ENCODE measurements at places on chromosomes 11 and 22. TPM values are rescaled to one million over a fixed set of nuclear protein-coding genes. Genes with fewer than 3 reads are reported as not detected.

TNNT3 gene
- not detected for total RNA-seq

KRTAP5-7 gene
- total RNA-seq = 0.13 TPM

SLC37A2 gene
- 0.52 TPM for total RNA-seq

NXPE4 gene
- total RNA-seq = not detected

OR5B21 gene
- 0.22 TPM for total RNA-seq

NNMT gene
- total RNA-seq = 975 TPM

ABCC8 gene
- 0.26 TPM for total RNA-seq

GALNT18 gene
- 16.9 TPM for total RNA-seq

MS4A5 gene
- not detected for total RNA-seq

RASD2 gene
- total RNA-seq = 0.22 TPM

GGTLC3 gene
- not detected for total RNA-seq

SMIM35 gene
- not detected for total RNA-seq

MYO18B gene
- 0.22 TPM for total RNA-seq

MLC1 gene
- total RNA-seq = not detected
